Right ventricle myocardium inferior (tissue), 1 donor: ENCODE measurements at places on chromosomes 4 and X. TPM values are rescaled to one million over a fixed set of nuclear protein-coding genes. Genes with fewer than 3 reads are reported as not detected.

Gene GPR82
- total RNA-seq, result 0.22 TPM

Gene FAM9B
- total RNA-seq, result not detected

Gene CXorf49
- not detected for total RNA-seq

Gene PCYT1B
- not detected for total RNA-seq

Gene PACRGL
- 8.2 TPM for total RNA-seq

Gene SLC39A8
- total RNA-seq, result 3.1 TPM

Gene ACE2
- total RNA-seq, result 16.6 TPM

Gene CFAP99
- total RNA-seq, result not detected

Gene GIMD1
- not detected for total RNA-seq

DNA sequence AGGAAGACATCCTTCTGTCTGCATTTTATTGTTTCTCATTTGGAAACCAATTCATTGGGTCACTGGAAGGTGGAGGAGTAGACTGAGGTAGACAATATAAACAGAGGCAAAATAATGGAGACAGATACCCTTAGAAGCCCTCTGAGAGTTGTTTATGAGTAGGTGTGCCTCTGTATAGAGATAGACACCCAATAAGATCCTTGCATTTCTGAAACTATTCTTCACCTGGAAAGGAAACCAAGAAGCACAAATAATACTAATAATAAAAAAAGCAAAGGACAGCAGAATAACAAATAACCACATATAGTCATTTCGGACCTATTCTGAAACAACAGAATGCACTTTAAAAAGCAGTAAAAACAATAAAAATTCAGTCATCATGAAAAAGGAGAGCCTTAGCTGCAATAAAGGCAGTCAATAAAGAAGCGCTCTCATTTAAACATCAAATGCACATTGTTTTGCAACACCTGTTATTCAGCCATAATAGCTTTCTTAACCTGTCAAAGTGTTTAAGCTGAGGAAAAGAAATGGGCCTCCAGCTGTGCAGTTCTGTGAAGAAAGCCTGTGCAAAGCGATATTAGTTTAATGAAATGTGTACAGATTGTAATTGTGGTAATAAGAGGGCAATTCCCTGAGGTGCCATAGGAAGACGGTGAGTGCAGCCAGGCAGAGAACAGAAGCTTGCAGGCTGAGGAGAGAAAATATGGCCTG, 904.2 kb downstream of the STPG2 start:
- DNase-seq, result no peak

GRCh38 chr4:139535871-139536234, 20.2 kb downstream of the SETD7 start:
- DNase-seq, result no peak

DNA sequence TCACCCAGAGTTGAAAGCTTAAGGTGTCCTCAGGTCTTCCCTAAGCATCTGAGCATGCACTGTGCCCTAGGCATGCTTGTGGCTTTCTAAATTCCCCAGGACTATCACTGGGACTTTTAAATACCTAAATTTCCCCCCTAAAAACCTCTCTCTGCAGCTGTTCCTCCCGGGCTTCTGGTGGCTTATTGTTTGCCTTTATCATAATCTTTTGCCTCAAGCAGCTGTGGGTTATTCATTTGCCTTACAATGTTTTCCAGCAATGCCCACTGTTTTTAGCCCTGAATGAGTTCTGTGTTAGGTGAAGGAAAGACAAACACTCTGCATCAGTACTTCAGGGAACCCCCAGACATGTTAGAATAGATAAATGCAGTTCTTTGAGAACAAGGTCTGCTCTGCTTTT, 455.0 kb downstream of the ZIC3 start:
- no peak for DNase-seq

DNA sequence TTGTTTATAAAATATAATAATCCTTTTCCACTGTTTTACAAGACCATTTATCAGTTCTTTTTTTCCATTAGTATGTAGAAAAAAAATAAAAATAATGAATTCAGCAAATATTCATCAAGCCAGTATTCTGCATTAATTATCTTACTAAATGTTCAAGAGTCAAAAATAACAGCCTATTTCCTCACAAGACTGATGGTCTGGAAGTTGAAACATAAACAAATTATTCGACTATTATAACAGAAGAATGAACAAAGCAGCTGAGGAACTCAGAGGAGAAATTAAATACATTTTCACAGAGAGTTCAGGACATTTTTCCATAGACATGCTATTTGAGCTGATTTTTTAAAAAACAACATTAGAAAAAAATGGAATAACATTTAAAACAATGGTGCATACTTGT, 2594.8 kb downstream of the ARAP2 start:
- DNase-seq, result no peak

- no peak for DNase-seq
Observed at GRCh38 chr4:172942840-172943239, 225.8 kb upstream of the GALNT7 start.

DNA sequence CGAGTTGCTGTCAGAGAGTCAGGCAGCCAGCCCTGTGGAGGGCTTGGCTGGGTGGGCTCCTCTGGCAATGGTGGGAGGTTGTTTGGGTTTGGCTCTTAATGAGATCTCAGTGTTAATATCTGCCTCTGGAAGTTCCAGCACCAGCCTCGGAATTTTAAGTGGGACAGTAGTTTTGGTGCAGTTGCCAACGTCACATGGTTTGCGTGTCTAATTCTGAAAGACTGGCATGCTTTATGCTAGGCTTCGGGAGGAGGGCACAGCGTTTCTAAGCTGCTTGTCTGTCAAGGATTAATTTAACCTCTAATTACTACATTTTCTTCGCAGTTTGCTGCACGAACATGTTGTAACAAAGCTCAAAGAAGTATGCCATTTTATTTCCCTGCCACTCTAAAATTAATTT, 9.2 kb downstream of the MAMLD1 start:
- DNase-seq, result no peak

- no peak for DNase-seq
Observed at GRCh38 chrX:23223169-23223568, 111.5 kb upstream of the PTCHD1 start.

- no peak for DNase-seq
Observed at GRCh38 chrX:110125446-110126162, 122.7 kb downstream of the TMEM164 start.

GRCh38 chr4:5780831-5781480, 70.0 kb downstream of the EVC start:
- DNase-seq, result no peak

DNA sequence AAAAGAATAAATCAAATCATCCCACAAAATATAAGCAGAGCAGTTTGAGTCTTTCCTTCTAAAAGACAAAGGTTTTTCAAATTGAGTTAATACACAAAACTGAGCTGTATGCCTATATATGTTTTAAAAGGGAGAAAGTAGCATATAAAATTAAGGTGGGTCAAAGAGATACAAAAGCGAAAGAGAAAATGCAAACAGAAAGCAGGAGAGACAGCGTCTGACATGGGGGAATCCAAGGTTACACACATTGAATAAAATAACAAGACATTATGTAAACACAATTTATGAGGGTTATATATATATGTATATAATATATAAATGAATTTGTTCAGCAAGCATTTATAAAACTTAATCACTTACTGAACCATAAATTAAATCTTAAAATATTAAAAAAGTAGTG, 276.1 kb upstream of the LCORL start:
- DNase-seq, result no peak

DNA sequence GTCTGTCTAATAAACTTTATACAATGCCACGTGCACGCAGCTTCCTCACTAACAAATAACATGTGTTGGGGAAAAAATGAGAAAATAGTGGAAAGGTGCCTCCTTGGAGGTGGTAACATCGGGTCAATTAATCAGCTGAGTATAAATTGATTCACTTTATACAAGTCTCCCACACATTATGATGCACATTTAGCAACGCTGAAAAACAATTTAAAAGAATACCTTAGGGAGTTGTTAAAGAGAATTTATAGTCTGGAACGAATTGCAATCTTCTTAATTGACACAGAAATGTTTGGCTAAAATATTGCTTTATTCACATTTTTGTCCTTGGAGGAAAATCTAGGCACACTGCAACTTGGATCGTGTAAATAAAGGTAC, 84.2 kb downstream of the HPRT1 start:
- no peak for DNase-seq

- no peak for DNase-seq
Observed at GRCh38 chr4:68183417-68183816, 53.7 kb upstream of the TMPRSS11F start.

DNA sequence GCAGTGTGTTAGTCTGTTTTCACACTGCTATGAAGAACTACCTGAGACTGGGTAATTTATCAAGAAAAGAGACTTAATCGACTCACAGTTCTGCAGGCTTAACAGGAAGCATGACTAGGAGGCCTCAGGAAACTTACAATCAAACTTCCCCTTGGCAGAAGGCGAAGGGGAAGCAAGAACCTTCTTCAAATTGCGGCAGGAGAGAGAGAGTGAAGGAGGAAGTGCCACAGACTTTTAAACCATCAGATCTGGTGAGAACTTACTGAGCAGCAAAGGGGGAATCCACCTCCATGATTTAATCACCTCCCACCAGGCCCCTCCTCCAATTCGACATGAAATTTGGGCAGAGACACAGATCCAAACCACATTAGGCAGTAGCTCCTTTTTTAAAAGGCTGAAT, 59.2 kb upstream of the LEF1 start:
- DNase-seq, result no peak

DNA sequence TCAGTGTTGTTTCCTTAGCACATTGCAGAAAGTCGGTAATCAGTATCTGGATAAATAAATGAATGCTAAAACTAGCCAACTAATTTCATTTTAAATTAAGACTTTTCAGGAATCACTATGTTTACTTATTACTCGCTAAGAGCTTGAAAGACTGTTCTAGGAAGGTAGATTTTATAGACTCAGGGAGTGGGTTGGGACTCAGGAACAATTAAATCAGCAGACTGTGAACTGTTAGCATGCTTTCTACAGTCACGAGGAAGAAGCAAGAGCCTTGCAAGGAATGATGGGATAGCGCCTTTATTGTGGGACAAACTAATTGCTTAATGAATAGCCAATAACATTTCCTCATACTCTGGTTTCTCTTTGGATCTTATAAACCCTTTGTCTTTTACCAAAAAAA, 183.2 kb upstream of the AADAT start:
- DNase-seq, result no peak

- DNase-seq, result no peak
Observed at GRCh38 chrX:133670383-133670782, 255.1 kb upstream of the GPC4 start.

DNA sequence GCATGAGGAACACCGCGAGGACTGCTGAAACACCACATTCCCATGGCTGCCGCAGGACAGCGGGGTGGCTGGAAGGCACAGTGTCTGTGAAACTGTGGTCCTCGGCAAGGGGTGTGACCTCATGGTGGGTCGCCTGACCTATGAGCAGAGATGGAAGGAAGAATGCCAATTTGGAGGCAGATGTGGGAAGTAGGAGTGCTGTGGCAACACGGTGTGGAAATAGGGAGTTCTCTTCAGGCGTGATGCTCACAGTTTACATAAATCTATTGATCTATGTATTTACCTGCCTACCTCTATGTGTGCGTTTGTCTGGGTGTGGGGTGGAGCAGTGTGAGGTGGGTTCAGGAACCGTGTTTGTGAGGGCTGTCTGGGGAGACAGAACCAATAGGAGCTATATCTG, 62.3 kb upstream of the LSM6 start:
- no peak for DNase-seq

DNA sequence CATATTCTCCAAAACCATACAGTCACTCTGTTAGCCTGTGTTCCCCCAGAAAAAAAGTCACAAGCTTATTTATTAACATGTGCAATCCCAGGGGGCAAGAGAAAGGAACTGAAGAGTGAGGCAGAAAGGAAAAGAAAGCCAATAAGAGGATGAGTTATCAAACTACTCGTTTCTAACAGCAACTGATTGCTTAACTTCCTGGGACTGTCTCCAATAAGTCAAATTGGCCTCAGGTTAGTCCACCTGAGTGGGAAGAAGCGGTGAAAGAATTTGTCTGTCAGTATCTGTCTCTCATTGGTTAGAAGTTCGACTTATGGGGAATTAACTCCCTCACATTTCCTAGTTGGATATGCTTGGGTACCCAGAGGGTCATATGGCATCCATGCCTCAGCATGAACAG, 14.1 kb downstream of the F9 start:
- DNase-seq, result no peak
